ENCODE measurements at places on chromosomes 6 and 20.

DNA sequence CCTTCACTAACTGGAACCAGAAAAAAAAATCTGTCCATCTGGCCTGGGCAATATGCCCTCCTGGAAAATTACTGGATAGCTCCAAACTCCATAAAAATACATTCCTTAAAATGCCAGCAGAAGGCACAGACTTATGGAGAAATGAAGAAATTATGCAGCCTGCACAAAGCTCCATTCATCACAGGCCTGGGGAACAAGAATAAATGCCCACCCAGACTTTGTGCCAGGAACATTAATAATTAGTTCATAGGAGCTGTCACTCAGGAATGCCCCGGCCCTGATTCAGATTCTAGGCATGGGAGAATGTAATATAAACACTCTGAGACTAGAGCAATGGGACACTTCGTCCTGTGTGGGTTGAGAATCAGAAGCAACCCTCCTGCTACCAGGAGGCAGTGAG, 199.3 kb downstream of the OTOR start:
- DNase-seq: no peak

GRCh38 chr6:168037242-168037641, 39.8 kb downstream of the KIF25 start:
- DNase-seq: peak; percentile 80

- peak; percentile 8 for DNase-seq
Measured at GRCh38 chr20:8854571-8854970, 214.3 kb upstream of the PLCB4 start.

- no peak for DNase-seq
Measured at GRCh38 chr20:62345681-62346370, 21.3 kb downstream of the LAMA5 start.

GRCh38 chr6:168007592-168008338, 10.3 kb downstream of the KIF25 start:
- peak; percentile 71 for DNase-seq

- DNase-seq: no peak
Measured at GRCh38 chr20:37590938-37591490, 63.3 kb upstream of the BLCAP start.

GRCh38 chr6:107917451-107918375, 40.3 kb downstream of the SEC63 start:
- peak; percentile 14 for DNase-seq

DNA sequence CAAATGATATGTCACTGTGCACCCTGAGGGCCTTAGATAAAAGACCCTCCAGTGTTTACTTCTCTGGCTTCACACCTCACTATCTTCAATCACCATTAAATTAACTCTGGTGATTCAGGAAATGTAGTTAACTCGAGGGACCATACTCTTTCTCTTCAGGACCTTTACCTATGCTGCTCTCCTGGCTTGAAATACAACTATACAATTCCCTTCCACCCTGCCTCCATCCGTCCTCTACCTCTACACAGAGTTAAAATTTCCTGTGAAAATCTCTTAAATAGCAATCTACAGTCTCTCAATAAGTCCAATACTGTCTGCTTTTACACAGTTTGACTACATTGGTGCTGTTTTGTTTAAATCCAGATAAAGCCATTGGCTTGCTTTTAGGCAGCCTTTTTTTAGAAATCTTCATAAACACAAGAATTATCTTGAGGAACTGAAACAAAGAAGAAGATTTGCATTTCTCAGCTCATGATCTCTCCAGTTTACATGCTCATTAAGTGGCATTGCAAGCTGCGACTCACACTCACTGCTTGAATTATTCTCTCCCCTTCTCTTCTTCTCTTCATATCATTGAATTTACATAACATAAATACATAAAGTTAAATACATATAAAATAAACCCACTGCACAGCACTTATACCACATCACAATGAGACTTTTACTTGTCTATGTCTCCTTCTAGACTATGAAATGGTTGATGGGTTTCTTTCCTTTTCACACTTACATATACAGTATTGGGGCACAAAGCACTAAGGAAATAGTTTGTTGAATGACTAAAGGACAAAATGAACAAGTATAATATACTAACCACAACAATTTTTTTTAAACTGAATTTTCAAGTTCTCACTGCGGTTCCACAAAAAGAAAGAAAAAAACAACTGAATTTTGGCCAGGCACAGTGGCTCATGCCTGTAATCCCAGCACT, 239.0 kb upstream of the KCNQ5 start:
- DNase-seq: no peak

DNA sequence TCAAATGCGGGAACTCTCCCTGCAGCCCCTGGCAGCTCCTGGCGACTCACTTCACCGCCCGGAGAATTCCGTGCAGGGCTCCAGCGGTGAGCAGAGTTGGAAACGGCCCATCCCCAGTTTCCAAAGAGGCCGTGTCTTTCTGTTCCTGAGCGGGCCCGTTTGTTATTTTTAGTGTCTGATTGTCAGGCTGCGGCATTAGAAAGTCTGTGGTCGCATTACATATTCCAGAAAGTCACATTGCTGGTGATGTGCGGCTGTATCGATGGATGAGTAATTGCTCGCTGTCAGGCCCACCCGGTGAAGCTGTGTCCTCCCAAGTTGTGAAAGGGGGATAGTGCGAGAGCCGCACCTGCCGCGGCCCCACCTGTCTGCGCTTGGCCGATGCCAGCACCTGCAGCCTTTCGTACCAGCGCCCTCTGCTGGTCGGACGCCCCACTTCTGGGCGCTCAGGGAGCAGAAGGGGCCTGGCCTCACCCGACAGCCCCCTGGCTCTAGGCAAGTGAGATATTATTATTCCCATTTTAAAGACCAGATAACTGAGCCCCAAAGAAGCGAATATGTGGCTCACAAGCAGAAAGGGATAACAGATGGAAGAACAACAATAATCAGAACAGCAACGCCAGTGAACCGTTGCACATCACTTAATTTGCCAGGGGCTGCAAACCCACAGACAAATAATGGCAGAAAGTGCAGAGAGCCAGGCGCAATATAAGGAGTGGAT, 244.9 kb downstream of the TSHZ2 start:
- peak; percentile 84 for DNase-seq

DNA sequence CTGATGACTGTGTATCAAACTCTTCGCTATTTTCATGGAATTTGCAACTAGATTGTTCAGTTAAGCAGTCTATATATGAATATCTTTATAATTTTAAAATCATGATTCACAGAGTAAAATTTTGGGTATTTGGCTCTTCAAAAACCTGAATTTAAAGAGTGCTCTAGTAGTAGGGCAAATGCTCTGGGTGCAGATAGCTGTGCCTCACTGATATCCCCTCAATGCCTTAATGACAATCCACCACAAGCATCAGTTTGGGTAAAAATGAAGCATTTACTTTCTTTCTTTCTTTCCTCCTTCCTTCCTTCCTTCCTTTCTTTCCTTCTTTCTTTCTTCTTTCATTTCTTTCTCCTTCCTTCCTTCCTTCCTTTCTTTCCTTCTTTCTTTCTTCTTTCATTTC, 239.7 kb downstream of the ADGRB3 start:
- no peak for DNase-seq

GRCh38 chr20:17262786-17263185, 35.9 kb downstream of the PCSK2 start:
- no peak for DNase-seq

- DNase-seq: peak; percentile 97
Measured at GRCh38 chr6:28542440-28543296, 17.0 kb downstream of the GPX5 start.

DNA sequence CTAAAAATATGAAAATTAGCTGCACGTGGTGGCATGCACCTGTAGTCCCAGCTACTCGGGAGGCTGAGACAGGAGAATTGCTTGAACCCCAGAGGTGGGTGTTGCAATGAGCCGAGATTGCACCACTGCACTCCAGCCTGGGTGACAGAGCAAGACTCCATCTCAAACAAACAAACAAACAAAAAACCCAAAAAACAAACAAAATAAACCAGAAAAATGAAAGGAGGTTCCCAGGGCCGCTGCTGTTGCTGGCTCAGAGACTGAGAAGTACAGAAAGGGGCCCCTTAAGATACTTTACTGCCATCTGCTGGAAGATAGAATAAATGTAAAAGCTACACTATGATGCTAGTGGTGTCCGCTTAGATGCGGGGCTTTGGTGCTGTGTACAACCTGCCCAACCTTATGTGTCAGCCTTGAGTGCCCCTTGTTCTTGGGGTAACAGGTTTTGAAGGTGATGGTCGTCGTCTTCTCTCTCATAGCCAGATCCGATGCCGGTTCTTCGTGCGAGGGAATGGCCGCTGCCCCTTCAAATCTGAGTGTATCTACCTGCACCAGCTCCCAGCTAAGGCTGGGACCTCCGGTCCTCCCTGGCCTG, 2.8 kb upstream of the FANCE start:
- DNase-seq: peak; percentile 58

- DNase-seq: no peak
Measured at GRCh38 chr6:153872946-153873345, 166.1 kb upstream of the OPRM1 start.

DNA sequence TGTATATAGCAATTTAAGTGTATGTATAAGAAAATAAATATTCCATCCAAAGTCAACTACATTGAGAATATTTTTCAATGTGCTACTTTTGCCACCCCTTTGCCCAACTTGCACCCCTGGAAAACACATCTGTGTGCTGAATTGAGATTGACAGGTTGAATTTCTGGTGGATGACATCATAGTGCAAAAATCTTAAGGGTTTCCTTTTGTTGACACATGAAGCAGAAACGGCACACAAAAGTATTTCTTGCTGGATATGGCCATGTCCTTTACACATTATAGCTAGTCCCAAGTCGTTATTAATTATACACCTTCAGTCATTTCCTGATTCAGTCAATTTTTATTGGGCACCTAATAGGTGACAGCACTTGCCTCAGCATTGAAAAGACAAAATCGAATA, 188.7 kb upstream of the FBXL4 start:
- no peak for DNase-seq

- DNase-seq: no peak
Measured at GRCh38 chr20:59623133-59623532, 18.8 kb downstream of the PHACTR3 start.

DNA sequence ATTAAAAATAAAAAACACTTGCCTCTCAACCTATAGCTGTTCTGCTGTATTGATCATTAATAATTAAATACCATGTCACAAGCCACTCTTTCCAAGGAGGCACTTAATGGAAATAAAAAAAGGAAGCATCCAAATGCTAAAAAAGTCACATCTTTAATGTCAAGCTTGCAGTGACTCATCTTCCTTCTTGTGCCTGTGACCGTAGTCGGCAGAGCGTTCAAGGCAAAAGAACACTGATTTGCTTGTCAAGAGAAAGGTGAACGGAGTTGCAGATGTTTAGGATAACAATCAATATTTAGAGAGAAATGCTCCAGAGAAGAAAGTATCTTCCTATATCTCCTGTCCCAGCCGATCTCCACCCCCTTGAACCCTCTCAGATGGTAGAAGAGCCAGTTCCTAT, 341.0 kb upstream of the OPRM1 start:
- no peak for DNase-seq

DNA sequence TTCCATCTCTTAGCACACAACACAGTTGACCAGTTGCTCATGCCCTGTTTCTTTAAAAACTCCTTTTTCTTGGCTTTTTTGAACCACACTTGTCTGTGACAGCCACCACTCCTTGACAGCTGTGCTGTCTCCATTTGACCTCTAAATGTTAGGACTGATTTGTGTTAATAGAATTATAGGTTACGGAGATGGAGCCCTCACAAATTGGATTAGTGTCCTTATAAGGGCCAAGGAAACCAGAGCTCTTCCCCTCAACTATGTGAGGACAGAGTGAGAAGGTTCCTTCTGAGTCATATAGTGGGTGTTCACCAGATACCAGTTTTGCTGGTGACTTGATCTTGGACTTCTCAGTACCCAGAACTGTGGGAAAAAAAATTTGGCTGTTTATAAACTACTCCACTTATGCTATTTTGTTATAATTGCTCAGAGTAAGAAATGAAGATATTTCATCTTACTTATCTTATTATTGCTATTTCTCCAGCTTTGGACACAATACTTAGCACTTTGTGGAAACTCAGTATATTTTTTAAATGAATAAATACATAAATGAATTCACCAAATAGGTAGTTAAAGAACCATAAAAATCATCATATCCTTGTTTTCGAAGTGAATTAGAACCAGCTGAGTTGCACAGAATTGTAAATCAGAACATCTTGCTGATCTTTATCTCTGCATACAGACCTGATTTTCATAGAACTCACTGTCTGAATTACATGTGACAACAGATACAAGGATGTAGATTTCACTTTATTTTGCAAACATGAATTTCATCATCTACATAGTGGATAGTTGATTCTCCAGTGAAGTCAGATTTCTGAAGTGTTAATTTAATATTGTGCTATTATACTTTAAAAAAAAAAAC, 598.5 kb upstream of the IRAK1BP1 start:
- DNase-seq: no peak

- no peak for DNase-seq
Measured at GRCh38 chr6:127471379-127472255, 12.4 kb upstream of the KIAA0408 start.

DNA sequence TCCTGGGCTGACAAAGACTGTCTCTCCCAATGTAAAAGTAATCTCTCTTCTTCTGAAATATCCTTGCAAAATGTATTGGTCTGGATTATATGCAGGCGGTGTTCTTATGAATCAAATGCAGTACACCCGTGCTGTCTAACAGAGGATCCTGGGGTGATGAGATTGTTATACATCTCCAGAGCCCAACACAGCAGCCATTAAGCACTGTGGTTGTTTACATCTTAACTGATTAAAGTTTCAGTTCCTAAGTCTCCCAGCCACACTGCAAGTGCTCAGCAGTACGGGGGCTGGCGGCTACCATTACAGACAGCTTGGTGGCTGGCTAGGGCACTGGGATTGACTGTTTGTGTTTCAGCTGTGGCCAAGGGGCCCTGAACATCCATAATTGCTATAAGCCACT, 7.0 kb downstream of the UNC93A start:
- DNase-seq: no peak

- no peak for DNase-seq
Measured at GRCh38 chr6:38604700-38605099, 35.0 kb downstream of the BTBD9 start.
